GOT3 (cell line): ENCODE measurements at places on chromosomes 1 and 21.

- DNase-seq: no peak
These were observed 68.6 kb downstream of the TGFBR3 start for GRCh38 chr1:91817211-91817905.

DNA sequence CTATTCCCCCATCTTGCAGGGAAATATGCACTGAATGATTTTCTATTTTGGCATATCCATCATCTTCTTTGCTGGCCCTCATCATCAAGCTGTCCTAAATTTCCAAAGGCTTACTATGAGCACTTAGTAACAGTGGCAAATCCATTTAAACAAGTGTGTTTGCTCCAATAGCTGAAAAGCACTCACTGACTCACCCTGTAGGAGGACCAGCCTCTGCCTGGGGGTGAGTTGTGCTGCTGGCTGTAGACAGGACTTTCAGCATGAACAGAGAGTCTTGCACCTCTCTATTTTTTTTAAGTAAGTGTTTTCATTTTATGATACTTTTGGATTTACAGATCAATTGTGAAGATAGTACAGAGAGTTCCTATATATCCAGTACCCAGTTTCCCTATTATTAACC lies 97.3 kb downstream of the SLC35F3 start:
- DNase-seq: no peak

DNA sequence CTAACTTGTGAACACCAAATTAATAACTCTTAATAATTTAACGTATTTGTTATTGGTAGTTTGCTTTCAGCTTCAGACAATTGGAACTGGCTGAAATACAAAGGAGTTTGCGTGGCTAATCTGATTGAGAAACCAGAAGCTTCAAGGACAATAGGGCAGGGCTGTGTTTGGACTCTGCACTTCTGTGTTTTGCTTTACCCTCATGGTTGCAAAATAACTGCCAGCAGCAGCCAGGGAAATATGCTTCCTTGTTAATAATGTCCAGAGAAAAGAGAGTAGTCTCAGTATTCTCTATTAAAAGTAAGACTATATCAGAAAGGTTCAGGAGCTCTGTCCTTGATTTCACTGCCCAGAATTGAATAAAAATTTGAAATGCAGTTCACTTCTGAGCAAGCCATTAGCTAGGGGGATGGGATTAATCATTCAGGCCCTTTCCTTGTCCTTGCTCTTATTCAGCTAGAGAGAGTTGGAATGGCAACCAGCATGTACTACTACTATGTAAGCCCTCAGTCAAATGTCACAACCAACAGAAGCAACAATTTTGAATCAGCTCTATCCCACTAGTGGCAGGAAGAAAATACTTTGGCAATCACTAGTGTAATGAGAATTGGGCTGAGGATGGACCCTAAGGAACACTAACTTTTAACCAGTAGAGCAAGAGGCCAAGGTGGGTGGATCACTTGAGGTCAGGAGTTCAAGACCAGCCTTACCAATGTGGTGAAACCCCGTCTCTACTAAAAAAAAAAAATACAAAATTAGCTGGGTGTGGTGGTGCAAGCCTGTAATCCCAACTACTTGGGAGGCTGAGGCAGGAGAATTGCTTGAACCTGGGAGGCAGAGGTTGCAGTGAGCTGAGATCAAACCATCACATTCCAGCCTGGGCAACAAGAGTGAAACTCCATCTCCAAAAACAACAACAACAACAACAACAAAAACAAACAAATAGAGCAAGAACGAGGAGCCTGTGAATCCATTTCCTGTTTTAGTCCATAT lies 76.8 kb downstream of the POU2F1 start:
- no peak for DNase-seq

- DNase-seq: no peak
These were observed 83.7 kb downstream of the POFUT2 start for GRCh38 chr21:45203983-45204382.

GRCh38 chr1:223634423-223634822 lies 31.1 kb downstream of the CAPN8 start:
- DNase-seq: no peak
